ENCODE measurements at places on chromosomes 12 and 14.

- peak; percentile 86 for DNase-seq
Measured at GRCh38 chr14:51304941-51305340, 64.9 kb downstream of the TMX1 start.

DNA sequence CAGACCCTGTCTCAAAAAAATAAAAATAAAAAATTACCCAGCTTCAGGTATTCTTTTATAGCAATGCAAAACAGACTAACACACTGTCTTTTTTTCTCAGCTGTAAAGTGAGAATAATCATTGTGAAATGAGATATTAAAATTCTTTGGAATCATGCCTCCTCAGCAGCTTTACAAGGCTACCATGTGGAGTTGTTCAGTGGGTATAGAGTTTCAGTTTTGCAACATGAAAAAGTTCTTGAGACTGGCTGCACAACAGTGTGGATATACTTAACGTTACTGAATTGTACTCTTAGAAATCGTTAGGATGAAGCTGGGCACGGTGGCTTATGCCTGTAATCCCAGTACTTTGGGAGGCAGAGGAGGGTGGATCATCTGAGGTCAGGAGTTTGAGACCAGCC, 15.7 kb upstream of the MAPKAPK5 start:
- DNase-seq = no peak

DNA sequence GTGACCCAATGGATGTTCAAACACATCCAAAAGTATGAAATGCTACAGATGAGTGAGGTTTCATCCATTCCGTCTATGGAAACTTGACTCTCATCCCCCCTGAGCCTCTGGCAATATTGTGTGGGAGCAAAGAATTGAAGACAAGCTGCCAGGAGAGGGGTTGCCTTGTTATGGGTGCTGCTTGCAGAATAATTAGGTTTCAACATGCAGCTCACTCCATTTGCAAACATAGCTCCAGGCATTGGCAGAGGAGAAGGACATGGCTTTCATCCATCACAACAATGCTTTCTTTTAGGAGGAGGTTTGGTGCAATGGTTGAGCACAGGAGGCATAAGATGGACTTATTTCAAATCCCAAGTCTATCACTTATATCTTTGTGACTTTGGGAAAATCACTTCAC, 220.7 kb upstream of the SRRM4 start:
- DNase-seq = no peak

GRCh38 chr12:87704374-87704773, 324.8 kb downstream of the C12orf50 start:
- DNase-seq = no peak

Data from HS-27A (cell line).